GM23248 (cell line): ENCODE measurements at places on chromosomes 4 and X.

- no peaks in the 10 kb centered on the region for H3K27me3 ChIP-seq
- H3K4me3 ChIP-seq: no peak overlapping the region
- H3K27ac ChIP-seq: no peak overlapping the region
- no peak for DNase-seq
- peaks cover 13% of the 10 kb centered on the region for H3K4me1 ChIP-seq
- H3K36me3 ChIP-seq: no peaks in the 10 kb centered on the region
These were observed 44.2 kb downstream of the CLDN34 start for GRCh38 chrX:10011261-10011931.

GRCh38 chr4:107603430-107603829, 116.6 kb downstream of the PAPSS1 start:
- H3K4me1 ChIP-seq: peaks cover 28% of the 10 kb centered on the region
- no peaks in the 10 kb centered on the region for H3K36me3 ChIP-seq
- DNase-seq: peak; percentile 4
- H3K4me3 ChIP-seq: no peak overlapping the region

- H3K36me3 ChIP-seq: no peaks in the 10 kb centered on the region
- H3K4me1 ChIP-seq: no peaks in the 10 kb centered on the region
- H3K27me3 ChIP-seq: no peaks in the 10 kb centered on the region
- DNase-seq: no peak
- H3K27ac ChIP-seq: no peak overlapping the region
These were observed 12.0 kb downstream of the SHOX start for GRCh38 chrX:642436-643240.

DNA sequence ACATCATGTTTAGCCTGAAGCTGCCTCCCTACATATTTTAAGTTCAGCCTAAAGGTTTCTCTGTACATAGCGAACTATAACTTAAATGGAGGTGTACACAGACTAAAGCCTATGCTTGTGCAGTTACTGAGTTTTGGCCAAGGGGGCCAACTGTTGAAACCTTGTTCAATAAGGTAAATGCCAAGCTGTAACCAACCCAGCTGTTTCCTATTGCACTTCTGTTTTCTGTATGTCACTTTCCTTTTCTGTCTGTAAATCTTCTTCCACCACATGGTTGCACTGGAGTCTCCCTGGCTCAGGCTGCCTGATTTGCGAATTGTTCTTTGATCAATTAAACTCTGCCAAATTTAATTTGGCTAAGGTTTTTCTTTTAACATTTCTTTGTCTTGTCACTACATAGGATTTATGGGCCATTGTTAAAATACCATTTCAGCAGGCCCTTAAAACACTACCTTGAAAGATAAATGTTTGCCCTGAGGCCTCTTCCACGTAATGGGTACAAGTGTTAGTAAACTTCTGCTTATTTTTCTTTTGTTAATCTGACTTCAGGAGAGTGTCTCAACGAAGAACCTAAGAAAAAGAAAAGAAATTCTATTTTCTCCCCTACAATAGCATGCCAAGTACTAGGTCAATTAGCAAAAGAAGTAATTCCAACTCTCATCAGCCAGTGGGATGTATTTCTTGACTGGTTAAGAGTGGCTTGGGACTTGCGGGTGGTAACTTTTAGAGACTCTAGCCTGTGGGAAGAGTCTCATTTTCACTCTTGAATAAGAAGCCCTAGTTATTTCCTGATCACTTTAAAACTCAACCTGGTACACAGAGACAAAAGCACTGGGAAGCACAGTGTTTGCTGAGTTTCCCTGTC, 45.7 kb upstream of the PRSS12 start:
- H3K4me3 ChIP-seq: no peak overlapping the region
- peaks cover 7% of the 10 kb centered on the region for H3K4me1 ChIP-seq
- no peak overlapping the region for H3K27ac ChIP-seq
- H3K36me3 ChIP-seq: no peaks in the 10 kb centered on the region
- no peaks in the 10 kb centered on the region for H3K27me3 ChIP-seq

- H3K4me1 ChIP-seq: no peaks in the 10 kb centered on the region
- peak; percentile 45 for DNase-seq
- no peak overlapping the region for H3K27ac ChIP-seq
- no peaks in the 10 kb centered on the region for H3K36me3 ChIP-seq
These were observed 76.9 kb upstream of the EXOC1L start for GRCh38 chr4:55742655-55743202.

- H3K27me3 ChIP-seq: no peaks in the 10 kb centered on the region; the same call in 1 of the 2 replicates
- peaks cover 4% of the 10 kb centered on the region; the same call in 1 of the 2 replicates for H3K4me1 ChIP-seq
- no peak overlapping the region for H3K4me3 ChIP-seq
- H3K27ac ChIP-seq: no peak overlapping the region
- DNase-seq: peak; percentile 2
These were observed 199.3 kb upstream of the ADAMTS3 start for GRCh38 chr4:72768364-72768763.

- no peaks in the 10 kb centered on the region for H3K36me3 ChIP-seq
- no peak overlapping the region for H3K27ac ChIP-seq
- no peaks in the 10 kb centered on the region for H3K4me1 ChIP-seq
- H3K27me3 ChIP-seq: no peaks in the 10 kb centered on the region
- H3K4me3 ChIP-seq: no peak overlapping the region
- DNase-seq: peak; percentile 1
These were observed 34.9 kb upstream of the UGT8 start for GRCh38 chr4:114563536-114564315.

DNA sequence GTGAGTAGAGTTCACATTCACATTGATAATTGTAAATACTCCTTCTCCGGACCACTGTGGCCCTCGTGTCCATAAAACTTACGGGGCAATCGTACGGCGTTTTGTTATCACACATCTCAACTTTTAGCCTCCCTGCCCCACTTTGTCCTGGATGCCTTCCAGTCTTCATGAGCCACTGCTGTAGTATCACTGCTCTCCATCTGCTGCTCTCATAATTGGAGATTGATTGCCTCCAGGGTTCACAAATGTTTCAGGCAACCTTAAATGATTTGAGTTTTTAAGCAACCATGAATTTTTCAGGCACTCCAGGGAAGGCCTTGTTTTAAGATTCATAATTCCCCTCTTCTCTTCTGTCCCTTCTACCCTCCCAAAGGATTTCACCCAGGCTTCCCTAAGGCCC, 28.4 kb downstream of the ALPK1 start:
- no peak for DNase-seq
- H3K36me3 ChIP-seq: no peaks in the 10 kb centered on the region
- no peak overlapping the region for H3K27ac ChIP-seq
- no peaks in the 10 kb centered on the region for H3K27me3 ChIP-seq
- H3K4me1 ChIP-seq: no peaks in the 10 kb centered on the region

DNA sequence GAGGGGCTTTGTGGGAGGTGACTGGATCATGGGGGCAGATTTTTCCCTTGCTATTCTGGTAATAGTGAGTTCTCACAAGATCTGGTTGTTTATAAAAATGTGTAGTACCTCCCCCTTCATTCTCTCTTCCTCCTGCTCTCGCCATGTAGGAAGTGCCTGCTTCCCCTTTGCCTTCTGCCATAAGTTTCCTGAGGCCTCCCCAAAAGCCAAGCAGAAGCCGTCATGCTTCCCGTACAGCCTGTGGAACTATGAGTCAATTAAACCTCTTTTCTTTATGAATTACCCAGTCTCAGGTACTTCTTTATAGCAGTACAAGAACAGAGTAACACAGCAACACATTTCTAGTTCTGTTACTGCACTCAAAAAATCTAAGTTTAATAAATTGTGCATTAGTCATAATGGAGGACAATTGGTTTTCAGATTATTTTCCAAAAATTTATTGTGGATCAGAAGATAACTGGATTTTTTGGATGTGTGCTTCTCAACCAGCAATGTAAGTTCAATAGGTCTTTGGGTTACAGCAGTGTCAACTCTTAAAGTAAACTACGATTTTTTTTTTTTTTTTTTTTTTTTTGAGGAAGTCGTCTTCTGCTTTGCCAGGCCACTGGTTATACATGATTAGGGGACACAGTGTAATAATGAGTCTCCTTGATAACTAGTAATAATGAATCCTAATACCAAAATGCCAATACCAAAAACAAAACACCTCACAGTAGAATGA, 69.9 kb downstream of the CHIC2 start:
- no peak overlapping the region for H3K27ac ChIP-seq
- H3K4me1 ChIP-seq: peaks cover 33% of the 10 kb centered on the region
- peaks cover 24% of the 10 kb centered on the region for H3K36me3 ChIP-seq
- H3K4me3 ChIP-seq: no peak overlapping the region

DNA sequence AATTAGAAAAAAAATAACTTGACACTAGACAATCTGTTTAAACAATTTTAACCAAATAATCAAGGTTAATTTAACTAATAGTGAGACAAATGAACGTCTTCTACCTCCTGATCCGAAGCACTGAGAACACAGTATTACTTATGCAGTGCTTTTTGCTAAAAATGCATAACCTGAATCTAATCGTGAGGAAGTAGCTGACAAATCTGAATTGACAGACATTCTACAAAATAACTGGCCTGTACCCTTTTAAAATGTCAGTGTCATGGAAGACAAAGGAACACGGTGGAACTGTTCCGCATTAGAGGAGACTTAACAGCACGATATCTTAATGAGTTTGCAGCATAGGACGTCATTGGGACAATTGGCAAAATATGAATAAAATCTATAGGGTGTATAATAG, 631.2 kb upstream of the ZFP42 start:
- H3K27ac ChIP-seq: no peak overlapping the region
- no peaks in the 10 kb centered on the region for H3K4me1 ChIP-seq
- H3K36me3 ChIP-seq: no peaks in the 10 kb centered on the region
- H3K4me3 ChIP-seq: no peak overlapping the region

DNA sequence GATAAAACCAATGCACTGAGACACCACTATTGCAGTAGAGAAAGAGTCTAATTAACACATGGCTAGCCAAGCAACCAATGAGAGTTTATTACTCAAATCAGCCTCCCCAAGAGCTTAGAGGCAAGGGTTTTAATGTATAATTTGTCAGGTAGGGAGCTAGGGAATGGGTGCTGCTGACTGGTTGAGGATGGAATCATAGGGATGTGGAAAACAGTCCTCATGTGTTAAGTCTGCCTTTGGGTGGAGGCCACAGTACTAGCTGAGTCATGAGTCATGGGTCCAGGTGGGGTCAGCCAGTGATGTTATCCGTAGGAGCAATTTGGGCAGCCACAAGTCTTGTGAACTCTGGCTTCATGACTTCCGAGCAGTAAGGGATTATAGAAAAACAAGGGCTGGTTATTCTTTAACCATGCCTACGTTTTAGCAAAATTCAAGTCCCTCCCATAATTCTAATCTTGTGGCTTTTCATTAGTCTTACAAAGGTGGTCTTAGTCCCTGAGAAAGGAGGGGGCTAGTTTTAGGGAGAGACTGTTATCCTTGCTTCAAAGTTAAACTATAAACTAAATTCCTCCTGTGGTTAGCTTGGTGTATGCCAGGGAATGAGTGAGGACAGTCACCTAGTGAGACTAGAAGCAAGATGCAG, 25.1 kb upstream of the PLAC8 start:
- no peak overlapping the region for H3K27ac ChIP-seq
- DNase-seq: no peak
- no peaks in the 10 kb centered on the region for H3K27me3 ChIP-seq
- no peak overlapping the region for H3K4me3 ChIP-seq
- H3K36me3 ChIP-seq: no peaks in the 10 kb centered on the region
